ENCODE measurements at places on chromosomes 12 and 14.
A peak's percentile ranks its signal among the peaks of the same experiment; 100 is the strongest.

GRCh38 chr12:131264635-131265034 is 310.9 kb downstream of the ADGRD1 start:
- no peak for DNase-seq

- peak; percentile 87 for DNase-seq
Observed at GRCh38 chr12:89971880-89972279, 263.2 kb upstream of the ATP2B1 start.

DNA sequence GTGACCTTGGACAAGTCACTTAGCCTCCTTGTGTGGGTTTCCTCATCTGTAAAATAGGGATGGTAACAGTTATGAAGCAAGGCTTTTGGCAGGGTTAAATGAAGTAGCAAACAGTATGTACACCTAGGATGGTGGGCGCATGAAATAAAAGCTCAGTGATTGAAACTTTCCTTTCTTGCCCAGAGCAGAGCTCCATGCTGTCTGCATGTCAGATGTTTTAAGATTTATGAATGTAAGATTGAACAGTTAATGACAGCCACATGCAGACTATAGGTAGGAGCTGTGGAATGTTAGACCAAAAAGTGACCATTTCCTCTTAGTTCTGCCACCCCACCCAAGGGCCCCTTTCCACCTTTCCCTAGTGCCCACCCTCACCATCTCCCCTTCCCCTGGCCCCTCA is 12.1 kb downstream of the ITGB7 start:
- no peak for DNase-seq

DNA sequence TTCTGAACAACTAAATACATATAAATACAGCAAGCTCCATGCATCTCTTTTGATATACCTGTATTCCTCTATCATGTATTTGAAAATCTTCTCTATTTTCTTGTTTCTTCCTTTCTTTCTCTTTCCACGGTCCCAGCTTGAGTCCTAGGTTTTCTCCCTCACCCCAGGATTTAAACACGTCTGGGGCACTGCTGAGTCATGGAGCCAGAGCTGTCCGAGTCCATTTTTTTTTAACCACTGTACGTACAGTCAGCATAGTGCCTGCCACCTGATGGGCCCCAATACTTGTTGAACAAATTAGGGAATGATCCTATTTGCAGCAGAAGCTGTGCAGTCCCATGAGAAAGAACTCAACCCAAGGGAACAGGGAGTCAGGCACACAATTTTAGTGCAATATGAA is 158.1 kb downstream of the ATP23 start:
- no peak for DNase-seq

DNA sequence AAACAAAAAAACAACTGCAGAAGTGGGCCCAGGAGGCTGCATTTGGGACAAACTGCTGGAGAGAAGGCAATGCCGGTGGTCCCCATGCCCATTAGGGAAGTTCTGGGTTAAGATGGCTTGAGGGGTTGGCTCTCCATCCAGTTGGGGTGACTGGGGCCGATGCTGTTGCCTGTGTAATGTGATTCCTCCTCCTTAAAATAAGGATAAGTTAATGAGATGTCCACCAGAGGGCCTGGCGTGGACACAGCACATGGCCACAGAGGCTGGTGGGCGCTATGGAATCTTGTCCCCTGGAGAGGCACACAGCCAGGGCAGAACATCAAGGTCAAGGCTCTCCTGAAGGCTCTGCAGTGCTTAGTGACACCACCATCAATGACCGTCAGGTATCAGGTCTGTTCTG is 1.0 kb upstream of the TESC start:
- DNase-seq = no peak

DNA sequence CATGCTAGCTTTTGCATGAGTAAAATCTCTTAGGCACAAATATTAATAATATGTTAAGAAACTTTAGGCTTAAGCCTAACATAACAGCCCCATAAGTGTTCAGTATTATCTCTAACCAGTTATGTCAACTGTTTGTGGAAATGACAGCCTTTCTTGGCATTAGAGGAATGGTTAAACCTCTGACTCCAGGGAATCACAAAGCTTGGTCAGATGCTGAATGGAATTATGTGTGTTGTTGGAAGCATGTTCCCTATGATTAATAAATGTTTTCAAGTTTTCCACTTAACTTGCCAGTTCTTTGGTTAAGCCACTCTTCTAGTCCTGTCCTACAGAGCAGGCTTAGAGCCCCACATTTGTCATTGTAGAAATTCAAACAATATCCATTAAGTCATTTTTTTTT is 17.0 kb downstream of the PSEN1 start:
- no peak for DNase-seq

DNA sequence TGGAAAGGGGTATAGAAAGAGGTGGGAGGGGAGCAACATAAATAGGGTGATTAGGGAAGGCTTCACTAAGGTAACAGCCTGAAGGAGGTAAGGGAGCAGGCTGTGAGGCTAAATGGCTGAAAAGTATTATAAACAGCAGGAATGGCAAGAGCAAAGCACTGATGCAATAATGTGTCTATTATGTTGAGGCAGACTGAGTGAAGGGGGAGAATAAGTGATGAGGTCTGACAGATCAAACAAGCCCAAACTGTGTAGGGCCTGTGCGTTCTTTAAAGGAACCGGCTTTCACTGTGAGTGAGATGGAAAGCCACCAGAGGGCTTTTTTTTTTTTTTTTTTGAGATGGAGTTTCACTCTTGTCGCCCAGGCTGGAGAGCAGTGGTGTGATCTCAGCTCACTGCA is 6.7 kb upstream of the VCPKMT start:
- no peak for DNase-seq

DNA sequence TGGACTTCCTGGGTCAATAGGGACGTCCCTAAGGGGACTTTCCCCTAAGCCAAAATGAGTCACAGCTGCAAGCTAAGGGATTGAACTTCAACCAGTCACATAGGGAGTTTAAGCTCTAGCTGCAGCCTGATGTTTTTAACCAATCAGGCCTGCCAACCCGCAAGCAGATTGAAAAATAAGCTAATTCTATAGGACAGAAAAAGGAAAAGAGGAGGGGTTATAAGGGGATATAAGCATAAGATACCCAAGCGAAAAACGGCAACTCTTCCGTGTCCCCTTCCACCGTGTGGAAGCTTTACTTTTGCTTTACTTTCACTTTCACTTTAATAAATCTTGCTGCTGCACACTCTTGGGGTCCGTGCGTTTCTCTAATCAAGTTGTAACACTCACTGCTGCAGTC is 24.4 kb downstream of the ATP23 start:
- DNase-seq = no peak

DNA sequence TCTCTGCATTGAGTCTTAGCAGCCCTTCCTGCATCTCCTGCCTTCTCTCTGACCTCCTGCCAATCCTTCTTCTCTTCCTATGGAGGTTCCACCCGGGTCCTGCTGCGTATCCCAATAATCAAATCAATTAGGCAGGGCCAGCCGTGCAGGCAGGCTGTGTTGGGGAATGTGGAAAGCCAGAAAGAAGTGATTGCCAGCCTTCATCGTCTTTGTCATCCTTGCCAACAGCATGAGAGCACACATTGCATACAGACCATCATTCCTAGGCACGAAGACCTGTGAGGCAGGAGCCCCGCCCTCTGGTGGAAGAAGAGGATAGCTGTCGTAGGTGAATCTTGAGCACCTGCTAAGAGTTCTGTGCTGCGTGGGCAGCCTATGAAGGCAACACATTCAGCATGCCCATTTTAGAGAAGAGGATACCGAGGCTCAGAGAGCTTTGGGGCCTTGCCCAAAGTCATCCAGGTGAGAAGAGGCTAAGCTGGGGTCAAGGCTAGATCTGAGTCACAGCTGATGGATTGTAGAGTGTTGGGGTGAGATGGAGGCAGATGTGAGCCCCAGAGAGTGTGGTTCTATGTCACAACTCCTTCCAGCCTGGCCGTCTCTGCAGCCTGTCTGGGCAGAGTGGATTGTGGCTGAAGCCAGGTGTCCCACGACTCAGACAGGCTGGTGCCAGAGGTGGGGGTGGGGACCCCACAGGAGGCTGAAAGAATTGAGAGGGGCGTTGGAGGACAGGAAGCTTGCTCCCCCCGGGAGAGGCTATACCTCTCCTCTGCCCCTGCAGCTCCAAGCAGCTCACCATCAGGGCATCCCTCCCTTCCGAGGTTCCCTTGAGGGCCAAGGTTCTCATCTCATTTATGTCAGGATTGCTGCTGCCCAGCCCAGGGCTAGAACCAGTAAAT is 12.7 kb downstream of the C14orf132 start:
- no peak for DNase-seq

GRCh38 chr14:23639048-23639890 is 3.1 kb downstream of the DHRS2 start:
- no peak for DNase-seq

GRCh38 chr14:57293866-57294837 is 25.4 kb downstream of the AP5M1 start:
- DNase-seq = peak; percentile 72

DNA sequence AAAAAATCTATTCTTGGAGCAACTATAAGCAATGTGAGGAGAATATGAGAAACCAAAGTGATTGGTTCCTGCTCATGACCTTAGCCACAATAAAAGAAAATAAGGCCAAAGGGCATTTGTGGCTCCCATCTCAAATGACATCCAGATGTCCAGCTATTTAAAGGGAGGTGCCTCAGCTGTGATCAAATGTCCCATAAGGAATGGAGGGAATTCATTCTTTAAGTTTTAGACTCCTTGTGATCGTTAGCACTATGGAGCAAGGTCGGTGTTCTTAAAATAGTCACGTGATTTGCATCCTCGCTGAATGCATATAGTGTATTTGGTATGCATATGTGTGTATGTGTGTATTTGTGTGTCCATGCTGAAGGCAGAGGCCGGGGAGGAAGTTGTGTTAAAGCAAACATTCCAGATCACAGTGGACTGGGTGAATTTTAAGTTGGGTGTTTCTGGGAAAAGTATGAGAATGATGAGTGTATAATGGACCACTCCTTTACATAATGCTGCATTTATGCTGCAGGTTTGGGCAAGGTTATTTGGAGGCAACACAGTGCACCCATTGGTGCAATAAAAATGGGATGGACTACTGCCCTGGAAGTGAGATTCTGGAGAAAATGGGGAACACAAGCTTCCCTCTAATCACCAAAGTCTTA is 5.6 kb upstream of the E2F7 start:
- no peak for DNase-seq

- DNase-seq = no peak
Observed at GRCh38 chr12:15815730-15816129, 26.5 kb upstream of the EPS8 start.

DNA sequence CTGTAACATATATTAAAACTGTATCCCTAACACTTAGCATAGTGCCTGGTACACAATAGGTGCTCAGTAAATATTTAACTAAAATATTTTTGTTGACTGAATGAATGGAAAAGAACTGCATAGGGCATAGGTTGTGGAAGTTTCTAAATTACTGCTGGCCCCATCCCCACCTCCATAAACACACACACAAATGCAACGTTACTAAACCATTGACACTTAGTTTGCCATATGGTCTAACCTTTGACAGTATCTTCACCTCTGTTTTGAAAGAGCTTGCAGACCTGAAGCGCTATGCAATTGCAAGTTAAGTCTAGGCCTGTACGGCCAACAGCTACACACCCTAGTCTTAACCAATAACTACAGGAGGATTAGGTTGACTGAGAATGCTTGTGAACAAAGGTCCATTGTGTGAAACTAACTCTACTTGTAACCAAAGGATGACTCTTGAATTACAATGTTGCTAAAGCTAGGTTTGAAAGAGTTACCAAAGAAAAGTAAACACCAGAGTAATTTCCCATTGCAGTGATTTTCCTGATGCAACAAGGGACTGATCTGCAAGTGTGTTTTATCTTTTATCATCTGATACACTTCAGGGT is 924 bp upstream of the MANSC1 start:
- DNase-seq = no peak

GRCh38 chr12:3229577-3229976 is 152.4 kb downstream of the TSPAN9 start:
- DNase-seq = no peak

DNA sequence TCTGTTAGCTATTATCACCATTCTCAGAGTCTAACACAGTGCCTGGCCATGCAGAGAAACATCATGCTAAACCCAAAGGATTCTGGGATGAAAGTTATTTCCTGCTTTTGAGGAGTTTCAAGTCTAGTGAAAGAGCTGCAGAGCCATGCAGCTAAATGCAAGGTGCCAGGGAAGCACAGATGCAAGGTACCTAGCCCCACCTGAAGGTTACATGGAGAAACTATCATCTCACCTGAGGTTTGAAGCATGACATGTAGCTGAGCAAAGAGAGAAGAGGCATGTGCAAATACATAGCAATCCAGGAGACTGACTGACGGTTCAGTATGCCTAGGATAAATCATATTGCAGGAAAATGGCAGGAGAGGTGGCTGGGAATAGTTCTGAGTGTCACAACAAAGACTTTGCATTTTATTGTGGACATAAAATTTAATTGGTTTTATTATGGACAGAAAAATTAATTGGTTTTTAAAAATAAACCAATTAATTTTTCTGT is 170.4 kb downstream of the PRKD1 start:
- no peak for DNase-seq

DNA sequence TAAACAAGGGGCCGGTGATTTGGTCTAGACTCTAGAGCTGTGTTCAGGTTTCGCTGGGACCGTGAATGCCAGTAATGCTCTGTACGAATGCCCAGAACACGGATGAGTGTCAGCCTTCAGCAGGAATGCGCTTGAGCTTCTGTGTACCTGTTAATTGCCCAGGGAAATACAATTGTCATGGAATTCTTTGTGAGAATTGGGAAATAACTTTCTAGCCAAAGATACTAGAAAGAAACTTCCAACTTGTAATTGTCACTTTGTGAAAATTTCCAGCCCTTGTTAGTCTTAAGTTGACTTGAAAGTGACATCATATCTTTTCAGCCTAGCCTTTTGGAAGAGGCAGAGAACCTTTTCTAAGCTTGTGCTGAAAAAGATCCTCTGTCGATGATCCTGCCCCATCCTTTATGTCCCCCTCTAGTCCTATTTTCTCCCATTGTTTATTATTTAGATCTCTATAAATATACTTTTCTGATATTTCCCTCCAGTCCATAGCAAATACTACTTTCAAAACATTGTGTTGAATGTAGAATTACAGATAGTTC is 2.7 kb downstream of the CHST11 start:
- DNase-seq = no peak

GRCh38 chr12:57618966-57619433 is 7.8 kb downstream of the ARHGEF25 start:
- DNase-seq = no peak

DNA sequence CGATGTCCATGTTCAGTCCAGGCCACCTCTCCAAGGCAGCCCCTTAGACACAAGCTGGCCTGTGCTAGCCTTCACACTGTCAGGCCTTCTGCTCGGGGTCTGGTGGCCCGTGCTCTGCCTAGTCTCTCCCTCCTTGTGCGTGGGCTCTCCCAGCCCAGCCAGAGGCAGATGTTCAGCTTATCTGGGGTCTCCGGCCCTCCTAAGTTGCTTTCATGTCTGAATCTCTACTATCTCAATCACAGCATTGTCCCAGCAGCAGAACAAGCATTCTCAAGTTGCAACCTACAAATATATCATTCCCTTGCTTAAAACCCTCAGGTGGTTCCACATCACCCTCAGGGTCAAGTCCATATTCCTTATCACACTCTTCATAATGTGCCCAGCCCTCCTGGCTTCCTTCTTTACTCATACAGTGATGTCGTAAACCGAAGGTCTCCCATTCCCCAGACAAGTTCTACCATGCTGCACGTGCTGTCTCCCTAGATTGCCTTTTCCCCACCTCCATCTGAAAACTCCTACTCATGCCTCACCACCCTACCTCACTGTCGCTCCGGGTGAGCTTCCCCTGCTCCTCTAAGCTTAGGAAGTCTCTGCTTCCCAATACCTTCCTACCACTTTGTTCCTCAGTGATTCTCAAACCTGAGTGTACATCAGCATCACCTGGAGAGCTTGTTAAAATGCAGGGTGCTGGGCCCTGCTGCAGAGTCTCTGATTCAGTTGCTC is 1.5 kb downstream of the KRT73 start:
- DNase-seq = no peak

- no peak for DNase-seq
Observed at GRCh38 chr12:128265566-128265965, 1.4 kb upstream of the TMEM132C start.

GRCh38 chr14:30115756-30116155 is 188.1 kb upstream of the PRKD1 start:
- no peak for DNase-seq

Data from foreskin melanocyte (primary cell).